Activated T-cell treated with anti-CD3 and anti-CD28 coated beads, Interleukin-2, amount 50 U/mL, for 48 hours (primary cell): ENCODE measurements at places on chromosomes 2 and 18.

- DNase-seq, result no peak
Measured at GRCh38 chr2:64937687-64938491, 51.3 kb upstream of the SLC1A4 start.

DNA sequence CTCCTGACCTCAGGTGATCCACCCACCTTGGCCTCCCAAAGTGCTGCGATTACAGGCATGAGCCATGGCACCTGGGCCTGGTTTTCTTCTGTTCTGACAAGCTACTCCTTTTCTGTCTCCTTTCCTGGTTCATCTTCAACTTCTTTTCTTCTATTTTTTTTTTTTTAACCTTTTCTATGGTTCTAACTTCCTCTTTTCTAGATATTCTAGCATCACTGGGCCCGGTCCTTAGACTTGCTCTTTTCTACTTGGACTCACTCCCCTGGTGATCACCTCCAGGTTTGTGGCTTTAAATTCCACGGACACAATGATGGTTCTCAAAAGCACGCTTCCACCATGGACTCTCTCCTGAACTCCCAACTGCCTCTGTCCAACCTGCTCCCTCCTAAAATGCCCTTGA is 2.0 kb downstream of the EIF2AK2 start:
- no peak for DNase-seq

- no peak for DNase-seq
Measured at GRCh38 chr2:65922030-65922429, 489.6 kb upstream of the SPRED2 start.

DNA sequence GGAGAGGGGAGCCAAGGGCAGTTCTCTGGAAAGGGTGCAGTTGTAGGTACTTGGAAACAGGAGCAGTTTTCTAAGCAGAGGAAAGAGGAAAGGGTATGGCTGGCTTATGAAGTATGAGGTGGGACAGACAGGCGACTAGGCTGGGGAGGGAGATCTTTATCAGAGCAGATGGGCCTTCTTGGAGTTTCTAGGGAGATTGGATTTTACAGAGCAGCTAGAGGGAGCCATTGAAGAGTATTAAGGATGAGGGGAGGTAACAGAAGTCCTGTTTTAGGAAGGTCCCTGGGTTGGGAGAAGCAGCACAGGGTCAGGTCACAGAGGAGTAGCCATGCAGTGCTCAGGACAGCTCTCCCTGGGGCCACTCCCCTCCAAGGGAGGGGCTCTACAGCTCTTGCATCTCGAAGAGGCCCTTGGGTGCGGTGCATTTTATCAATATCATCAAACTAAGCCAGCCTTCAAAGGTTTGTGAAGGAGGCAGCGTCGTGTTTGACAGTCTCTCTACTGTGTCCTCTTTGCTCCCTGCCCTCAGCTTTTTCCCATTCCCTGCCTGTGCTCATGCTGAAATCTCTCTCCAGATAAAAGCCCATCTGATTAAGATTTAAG is 154.3 kb downstream of the SETBP1 start:
- no peak for DNase-seq

DNA sequence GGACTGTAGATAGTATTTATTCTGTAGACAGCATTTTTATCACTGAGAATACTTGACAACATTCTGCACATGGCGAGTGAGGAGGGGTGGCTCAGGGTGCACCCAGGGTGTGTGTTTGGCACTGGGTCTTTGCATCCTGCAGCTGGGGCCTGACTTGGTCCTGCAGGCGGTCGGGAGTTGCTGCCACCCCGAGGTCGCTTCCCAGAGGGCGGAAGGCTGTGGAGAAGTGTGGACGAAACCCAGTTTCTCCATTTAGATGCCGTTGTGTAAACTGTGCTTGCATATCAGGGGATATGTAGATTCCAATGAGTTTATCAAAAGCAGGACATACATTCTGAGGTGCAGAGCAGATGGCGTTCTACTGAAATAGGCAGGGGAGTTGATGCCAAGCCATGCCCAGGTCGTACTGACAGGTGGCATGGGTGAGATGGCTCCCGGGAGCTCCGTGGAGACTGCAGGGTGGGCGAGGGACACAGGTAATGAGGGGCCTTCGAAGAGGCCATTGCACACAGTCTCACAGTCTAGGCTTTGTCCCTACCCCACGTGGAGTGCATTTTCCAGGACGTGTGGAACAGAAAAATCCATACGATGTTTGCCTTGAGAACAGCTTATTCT is 74.5 kb downstream of the RTP5 start:
- DNase-seq, result no peak

DNA sequence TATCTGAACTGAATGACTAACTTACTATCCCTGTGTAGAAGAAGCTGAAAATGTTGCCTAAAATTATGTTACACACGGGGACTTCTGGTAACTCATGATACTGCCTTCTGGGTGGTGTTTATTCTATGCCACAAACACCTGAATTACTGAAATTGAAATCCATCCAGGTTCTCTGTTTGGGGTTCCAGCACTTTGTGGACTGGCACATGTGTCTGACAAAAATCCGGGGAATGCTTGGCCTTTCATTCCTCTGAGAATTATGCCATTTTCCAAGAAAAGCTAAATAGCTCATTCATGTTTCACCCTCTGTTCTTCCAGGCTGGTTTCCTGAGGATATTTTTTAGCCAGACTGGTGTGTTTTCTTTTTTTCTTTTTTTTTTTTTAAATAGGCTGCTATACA is 59.5 kb upstream of the POU3F3 start:
- DNase-seq, result no peak

DNA sequence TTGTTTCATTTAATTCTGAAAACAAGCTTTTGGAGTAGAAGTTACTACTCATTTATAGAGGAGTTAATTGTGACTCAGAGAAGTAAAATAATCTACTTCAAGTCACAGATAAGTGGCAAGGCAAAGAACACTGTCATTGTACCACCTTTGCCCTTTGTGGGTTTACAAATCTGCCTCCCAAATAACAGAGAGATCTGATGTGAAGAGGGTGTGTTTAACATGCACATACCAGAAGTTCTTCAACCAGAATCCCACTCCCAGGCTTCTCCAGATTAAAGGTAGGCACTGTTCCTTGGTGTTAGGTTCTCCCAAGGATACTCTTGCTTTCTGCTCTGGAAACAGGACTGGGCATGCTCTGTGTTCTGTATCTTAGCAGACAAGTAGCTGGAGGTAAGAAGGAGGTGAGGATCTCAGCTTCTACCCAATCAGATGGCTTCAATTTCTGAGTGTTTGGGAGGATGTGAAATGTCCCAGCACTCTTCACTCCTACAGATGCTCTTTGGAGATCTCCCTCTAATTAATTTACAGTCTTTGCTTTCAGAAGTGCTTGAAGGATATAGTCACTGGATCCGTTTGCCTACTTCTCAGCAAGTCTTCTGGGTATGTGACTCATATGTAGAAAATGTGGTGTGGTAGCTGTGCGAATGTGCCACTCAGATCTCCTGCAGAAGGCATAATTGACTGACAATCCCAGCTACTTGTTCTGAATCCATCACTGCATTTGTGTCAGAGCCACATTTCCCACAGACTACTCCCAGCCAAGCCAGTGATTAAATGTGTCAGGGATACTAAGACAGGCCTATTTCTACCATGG is 111.1 kb downstream of the KLHL14 start:
- DNase-seq, result no peak

GRCh38 chr18:12257996-12258718 is 4.0 kb downstream of the CIDEA start:
- DNase-seq, result no peak

DNA sequence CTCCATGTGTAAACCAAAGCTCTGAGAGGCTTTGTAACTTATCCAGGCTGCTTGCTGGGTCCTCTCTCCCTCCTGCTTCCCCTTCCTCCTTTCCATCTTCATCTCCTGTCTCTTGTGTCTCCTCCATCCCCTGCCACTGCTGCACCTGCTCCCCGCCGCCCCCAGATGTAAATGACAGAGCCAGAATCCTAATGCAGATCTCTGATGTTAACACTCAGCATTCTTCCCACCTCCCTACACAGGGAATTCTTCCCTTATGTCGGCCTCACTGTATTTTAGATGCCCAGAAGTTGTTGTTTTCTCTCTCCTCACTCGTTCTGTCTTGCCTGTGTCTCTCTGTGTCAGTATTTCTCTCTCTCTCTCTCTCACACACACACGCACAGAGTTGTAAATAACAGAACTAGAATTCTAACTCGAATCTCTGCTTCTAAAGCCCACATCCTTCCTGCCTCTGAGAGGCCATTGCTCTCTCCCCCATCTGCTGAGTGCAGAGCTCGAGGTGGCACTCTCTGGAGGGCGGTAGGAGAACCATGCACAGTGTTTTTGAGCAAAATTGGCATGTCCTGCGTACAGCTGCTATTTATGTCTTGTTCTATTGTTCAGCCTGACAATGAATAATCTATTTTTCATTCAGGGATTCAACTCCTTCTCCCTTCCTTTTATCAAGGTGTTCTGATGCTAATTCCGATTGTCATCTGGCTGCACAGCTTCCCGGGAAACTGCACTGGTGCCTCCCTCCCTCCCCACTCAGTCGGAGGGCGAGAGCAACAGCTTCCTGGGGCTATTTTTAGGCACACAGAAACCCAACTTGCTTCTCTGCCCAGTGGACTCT is 219.9 kb downstream of the SH3RF3 start:
- no peak for DNase-seq
